ENCODE measurements at places on chromosomes 5 and 9.

- no peak for DNase-seq
These were observed 44.5 kb downstream of the PTTG1 start for GRCh38 chr5:160466116-160466515.

DNA sequence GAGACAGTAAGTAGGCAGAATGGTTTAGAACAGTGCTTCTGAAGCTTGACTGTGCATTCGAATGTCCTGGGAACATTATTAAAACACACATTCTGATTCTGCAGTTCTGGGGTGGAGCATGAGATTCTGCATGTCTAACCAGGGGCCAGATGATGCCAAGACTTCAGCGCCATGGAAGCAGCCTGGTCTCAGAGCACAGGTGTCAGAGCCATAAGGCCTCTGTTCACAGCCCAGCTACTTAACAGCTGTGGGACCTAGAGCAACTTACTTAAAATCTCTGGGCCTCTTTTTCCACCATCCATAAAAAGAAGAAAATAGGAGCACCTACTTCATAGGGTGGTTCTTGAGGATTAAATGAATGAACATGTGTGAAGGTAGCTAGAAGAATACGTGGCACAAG lies 84.0 kb downstream of the GNAQ start:
- DNase-seq = no peak

DNA sequence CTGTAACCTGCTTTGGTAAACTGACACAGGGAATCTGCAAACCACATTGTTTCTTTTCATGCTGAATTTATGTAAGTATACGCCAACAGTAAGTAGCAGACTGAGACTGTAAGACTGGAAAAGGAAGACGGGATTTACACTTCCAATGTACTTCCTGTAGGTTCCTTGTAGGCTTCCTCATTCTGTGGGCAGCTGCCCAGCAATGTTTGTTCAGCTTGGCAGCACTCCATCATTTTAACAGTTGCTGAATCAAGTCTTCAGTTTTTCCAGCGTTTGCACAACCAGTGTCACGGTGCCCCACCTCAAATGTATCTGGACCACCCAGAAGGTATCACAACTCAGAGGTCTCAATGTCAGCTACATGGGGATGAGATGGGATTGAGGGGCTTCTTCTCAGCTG lies 232.6 kb downstream of the PRDM9 start:
- no peak for DNase-seq

GRCh38 chr5:164253764-164254163 lies 748.3 kb downstream of the MAT2B start:
- no peak for DNase-seq

- no peak for DNase-seq
These were observed 93.7 kb downstream of the OR2K2 start for GRCh38 chr9:111236332-111236731.
